NCI-H345 (cell line): ENCODE measurements at places on chromosomes 6 and 20.

DNA sequence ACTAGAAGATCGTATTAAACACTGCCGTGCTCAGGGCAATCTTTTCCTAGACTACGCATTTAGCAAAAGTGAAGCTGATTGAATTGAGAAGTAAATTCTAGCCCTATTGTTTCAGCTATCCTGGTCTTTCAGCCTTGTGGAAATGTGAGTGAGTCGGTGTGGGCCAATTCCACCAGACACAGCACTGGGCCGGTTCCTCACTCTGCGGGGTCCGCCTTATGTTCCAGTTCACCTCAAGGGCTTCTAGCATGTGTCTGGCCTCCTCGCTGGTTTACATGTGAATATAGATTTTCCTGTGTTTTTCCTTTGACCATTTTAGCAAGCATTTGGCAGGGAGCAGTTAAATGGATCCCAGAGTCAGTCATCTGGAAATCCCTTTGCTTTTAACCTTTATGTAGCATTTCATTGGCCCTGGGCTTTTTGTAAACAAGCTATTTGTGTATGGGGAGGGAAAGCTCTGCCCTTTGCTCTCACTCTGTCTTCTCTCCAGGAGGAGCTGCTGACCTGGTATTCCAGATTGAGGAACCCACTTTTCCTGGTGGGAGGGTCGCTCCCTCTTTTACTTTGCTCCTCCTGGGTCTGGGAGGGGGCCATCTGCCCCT, 12.4 kb upstream of the GTSF1L start:
- no peak for DNase-seq

- no peak for DNase-seq
Observed at GRCh38 chr6:106564476-106564875, 64.8 kb downstream of the RTN4IP1 start.

DNA sequence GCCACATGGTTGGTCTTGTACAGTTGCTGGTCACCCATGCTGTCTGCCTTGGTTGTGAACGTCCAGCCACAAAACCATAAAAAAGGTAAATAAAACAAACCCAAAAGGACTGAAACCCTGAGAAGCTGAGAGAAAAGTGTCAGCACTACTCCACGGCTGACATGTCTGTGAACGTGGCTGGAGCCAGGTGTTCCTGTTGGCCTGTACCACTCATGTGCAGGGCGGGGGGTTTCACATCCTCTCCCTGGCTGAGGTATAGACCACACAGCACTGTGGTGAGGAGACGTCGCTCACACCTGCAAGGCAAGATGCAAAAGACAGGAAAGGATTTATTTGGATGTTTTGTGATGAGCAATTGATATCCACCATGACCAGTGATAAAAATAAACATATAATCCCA, 51.9 kb upstream of the MRPS10 start:
- DNase-seq, result no peak

- DNase-seq, result no peak
Observed at GRCh38 chr20:44884907-44885391, 556 bp upstream of the YWHAB start.

GRCh38 chr6:33846226-33846625, 42.4 kb upstream of the MLN start:
- no peak for DNase-seq

DNA sequence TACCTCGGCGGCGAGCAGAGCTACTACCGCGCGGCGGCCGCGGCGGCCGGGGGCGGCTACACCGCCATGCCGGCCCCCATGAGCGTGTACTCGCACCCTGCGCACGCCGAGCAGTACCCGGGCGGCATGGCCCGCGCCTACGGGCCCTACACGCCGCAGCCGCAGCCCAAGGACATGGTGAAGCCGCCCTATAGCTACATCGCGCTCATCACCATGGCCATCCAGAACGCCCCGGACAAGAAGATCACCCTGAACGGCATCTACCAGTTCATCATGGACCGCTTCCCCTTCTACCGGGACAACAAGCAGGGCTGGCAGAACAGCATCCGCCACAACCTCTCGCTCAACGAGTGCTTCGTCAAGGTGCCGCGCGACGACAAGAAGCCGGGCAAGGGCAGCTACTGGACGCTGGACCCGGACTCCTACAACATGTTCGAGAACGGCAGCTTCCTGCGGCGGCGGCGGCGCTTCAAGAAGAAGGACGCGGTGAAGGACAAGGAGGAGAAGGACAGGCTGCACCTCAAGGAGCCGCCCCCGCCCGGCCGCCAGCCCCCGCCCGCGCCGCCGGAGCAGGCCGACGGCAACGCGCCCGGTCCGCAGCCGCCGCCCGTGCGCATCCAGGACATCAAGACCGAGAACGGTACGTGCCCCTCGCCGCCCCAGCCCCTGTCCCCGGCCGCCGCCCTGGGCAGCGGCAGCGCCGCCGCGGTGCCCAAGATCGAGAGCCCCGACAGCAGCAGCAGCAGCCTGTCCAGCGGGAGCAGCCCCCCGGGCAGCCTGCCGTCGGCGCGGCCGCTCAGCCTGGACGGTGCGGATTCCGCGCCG, 994 bp downstream of the FOXC1 start:
- DNase-seq, result no peak

DNA sequence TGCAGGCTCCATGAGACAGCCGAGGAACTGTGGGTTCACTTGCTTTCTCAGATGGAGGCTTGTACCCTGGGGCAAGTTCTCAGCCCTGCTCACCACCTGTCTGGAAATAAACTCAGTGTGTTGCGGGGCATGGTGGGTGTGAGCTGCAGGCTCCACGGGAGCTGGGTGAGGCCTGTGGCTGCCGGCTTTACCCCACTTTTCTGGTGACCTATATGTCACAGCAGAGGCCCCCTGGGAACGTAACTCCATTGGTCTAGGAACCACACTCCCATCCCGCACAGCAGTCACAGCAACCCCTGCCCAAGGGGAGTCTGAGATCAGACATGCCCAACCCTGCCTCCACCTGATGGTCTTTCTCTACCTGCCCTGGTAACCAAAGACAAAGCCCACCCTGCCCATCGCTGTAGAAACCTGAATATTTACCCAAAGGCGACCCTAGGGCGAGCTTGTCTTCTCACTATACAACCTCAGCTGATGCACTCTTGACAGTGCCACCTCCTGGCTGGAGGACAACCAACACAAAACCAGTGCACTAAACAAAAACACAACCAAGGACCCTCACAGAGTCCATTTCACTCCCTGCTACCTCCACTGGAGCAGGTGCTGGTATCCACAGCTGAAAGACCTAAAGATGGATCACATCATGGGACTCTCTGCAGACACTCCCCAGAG, 174.3 kb downstream of the PDE10A start:
- DNase-seq, result no peak

- no peak for DNase-seq
Observed at GRCh38 chr6:75922226-75922625, 150.2 kb downstream of the IMPG1 start.

- DNase-seq, result no peak
Observed at GRCh38 chr6:154565331-154565730, 54.8 kb upstream of the CNKSR3 start.

DNA sequence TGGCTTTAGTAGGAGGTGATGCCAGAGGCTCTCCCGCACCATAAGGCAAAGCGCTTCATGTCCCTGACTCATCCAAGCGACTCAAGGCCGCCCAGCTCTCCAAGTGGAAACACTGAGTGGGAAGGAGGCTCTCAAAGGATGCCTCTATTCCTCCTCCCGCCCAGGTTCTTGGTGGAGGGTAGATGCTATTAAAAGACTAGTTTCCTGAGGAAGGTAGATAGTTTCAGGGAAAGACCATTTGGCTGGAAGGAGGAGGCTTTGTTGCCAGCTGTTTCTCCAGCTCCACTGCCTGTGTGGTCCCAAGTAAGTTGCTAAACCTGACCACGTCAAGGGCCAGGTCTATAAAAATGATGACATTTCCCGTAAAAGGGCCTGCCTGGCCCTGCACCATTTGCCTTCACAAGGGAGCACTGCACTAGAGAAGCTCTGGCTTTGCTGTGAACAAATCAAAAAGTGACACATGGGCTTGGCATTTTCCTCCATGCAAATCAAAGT, 48.2 kb downstream of the GMDS start:
- no peak for DNase-seq

DNA sequence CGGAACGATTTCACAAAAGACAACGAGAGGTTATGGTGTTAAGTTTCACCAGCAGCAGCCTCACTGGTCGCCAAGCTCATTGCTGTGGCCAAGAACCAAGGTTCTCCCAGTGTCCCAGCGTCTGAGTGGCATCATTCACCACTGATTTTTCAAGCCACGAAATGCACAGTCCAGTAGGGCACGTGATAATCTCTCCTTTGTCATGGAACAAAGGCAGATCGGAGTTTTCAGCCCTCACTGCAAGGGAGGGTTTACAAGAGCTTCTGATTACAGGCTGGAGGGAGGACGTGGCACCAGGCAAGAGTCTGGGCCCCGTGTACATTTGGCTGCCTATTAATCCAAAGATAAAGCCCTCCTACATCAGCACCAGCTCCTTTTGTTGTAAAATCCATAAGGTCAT, 2.0 kb downstream of the CD24 start:
- peak; percentile 72 for DNase-seq

GRCh38 chr20:44454306-44454963, 21.2 kb upstream of the TTPAL start:
- DNase-seq, result no peak

DNA sequence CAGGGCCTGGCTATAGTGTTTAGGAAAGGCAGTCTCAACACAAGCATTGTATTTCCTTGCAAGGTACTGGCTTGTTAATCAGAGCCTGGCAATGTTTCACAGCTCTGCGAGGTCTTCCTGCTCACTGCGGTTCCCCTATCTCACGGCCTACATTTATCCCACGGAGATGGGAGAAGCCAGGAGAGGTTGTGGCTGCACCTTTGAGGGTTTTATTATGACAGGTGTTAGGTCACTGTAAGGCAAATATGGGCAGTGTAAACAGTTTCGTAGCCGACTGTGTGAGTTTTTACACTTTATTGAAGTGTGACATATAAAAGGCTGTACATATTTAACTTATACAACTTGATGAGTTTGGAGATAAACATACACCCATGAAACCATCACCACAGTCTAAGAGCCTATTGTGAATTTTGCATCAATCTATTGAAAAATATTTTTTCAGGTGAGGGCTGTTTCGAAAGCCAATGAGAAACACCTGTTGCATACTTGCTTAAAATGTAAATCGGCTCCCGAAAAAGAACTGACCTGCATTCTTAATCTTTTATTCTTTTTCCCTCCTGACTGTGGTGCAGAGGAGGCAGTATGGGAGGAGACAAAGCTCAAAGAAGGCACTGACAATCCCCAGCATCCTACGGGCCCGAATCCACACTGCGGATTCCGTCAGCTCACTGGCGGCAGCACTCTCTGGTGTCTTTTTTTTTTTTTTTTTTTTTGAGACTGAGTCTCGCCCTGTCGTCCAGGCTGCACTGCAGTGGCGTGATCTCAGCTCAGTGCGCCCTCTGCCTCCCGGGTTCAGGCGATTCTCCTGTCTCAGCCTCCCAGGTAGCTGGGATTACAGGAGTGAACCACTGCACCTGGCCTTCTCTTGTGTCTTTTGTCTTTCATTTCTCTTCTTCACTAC, 7.5 kb upstream of the RBM38 start:
- DNase-seq, result peak; percentile 39

GRCh38 chr20:11754451-11754850, 163.2 kb upstream of the BTBD3 start:
- peak; percentile 49 for DNase-seq

DNA sequence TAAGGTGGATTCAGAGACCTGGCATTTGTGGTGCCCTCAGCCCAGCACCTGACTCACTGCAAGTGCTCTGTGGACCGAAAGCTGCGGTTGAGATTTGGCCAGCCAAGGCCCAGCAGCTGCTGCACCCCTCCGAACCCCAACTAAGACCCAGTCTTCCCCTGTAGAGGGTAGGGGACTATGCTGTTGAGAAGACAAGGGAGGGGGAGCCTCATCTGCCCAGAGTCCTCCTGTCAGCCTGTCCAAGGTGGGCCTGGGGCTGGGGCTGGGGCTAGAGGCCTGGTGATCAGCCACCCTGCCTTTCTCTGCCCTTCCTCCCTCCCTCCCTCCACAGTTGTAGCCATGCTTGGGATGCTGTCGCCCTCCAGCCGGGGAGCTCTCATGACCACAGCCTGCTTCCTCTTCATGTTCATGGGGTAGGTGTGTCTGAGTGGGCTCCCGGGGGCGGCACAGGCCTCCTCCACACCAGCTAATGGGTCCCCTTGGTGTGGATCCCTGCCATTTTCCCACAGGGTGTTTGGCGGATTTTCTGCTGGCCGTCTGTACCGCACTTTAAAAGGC, 40.9 kb downstream of the TM9SF4 start:
- no peak for DNase-seq

- DNase-seq, result no peak
Observed at GRCh38 chr20:7692478-7692877, 247.8 kb downstream of the HAO1 start.

DNA sequence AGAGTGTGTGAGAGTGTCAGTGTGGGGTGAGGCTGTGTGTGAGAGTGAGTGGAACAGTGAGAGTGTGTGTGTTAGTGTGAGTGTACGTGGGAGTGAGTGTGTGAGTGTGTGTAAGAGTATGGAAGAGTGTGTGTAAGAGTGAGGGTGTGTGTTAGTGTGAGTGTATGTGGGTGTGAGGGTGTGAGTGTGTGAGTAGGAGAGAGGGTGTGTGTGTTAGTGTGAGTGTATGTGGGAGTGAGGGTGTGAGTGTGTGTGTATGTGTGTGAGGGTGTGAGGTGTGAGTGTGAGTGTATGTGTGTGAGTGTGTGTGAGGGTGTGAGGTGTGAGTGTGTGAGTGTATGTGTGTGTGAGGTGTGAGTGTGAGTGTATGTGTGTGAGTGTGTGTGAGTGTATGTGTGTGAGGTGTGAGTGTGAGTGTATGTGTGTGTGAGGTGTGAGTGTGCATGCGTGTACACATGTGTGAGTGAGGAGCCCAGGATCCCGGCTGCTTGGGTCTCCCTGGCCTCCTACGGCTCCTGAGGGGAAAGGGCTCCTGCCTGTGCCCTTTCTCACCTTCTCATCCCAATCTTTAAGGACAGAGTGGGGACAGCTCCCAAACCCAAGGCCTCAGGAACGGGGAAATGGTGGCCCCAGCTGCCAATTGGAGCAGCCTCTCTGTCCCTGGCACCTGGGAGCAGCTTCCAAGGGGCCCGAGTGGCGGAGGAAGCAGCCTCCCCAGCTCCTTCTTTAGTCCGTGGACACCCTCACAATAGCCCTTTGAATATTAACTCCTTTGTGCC, 100.2 kb downstream of the PSMB1 start:
- no peak for DNase-seq

GRCh38 chr6:155517294-155517693, 61.7 kb upstream of the NOX3 start:
- no peak for DNase-seq

- no peak for DNase-seq
Observed at GRCh38 chr20:36756496-36756895, 10.6 kb upstream of the NDRG3 start.

GRCh38 chr6:137165375-137166246, 7.8 kb downstream of the IL22RA2 start:
- DNase-seq, result peak; percentile 2

- no peak for DNase-seq
Observed at GRCh38 chr6:154426997-154427396, 70.4 kb upstream of the IPCEF1 start.

DNA sequence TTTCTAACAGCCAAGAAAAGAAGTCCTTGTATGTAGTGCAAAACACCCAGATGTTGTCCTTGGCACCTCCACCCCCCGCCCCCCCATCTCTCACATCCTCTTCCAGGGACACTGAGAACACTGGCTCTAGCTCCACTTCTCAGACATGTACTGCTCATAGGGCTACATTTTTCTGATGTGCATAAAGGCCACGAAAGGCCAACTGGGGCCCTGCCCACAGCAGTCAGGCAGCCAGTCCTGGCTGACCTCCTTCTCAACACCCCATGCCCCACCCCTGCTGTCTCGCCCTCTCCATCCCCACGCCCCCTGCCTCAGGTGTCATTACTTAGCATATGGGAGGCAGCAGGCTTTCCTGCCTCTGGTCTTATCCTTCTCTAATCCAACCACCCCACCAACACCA, 11.3 kb downstream of the GABRR1 start:
- DNase-seq, result no peak
